ENCODE measurements at places on chromosomes 5 and 9. TPM values are rescaled to one million over a fixed set of nuclear protein-coding genes. Genes with fewer than 3 reads are reported as not detected.

DNA sequence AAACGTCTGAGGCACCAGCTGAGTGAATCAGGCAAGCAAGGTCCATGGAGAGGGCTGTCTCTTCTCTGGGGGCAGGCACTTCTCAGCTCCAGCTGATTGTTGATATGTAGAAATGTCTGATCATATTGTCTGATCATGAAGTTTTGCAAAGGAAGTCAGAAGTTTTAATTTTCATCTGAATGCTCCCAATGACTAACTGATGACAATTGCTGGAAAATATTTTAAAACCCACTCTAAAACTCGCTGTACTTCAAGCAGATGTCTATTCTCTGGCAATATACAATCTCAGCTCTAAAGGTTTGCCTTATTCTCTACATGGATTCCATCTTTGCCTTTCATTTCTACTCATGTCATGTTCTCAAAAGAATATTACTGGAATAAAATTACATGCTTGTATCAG lies 12.7 kb downstream of the PLK2 start:
- no peak for DNase-seq

DNA sequence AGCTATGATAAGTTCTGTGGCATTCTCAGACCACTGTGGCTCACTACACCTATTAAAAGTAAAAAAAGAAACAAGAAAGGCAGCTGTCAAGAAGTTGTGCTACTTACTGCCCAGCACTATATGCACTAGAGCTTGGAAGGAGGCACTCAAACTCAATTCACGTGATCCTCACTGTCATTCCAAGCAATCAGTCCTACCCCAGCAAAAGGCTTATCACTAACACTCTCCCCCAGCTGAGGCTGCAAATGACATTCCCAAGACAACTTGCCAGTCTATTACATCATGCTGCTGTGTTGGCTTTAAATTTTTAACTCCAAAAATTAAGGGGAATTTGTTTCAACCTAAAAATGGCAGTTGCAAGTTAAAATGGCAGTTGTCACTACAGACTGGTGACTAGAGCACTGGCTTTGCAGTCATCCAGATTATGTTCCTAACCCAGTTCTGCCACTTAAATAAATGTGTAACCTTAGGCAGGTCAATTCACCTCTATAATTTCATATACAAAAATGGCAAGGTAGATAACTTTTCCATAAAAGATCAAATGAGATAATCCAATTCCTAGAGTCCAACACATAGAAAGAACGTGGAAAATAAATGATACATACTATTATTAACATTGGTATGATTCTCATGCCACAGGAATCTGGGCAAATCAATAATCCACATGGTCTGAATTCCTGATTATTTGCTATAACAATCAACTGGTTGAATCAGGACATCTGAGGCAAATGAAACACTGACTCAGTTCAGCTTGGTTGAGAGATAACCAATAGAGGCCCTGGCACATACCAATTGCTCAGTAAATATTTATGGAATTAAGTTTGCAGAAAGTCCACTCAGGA lies 52.4 kb downstream of the FBXW11 start:
- no peak for DNase-seq

GRCh38 chr9:107188376-107188775 lies 94.7 kb upstream of the RAD23B start:
- DNase-seq, result no peak

DNA sequence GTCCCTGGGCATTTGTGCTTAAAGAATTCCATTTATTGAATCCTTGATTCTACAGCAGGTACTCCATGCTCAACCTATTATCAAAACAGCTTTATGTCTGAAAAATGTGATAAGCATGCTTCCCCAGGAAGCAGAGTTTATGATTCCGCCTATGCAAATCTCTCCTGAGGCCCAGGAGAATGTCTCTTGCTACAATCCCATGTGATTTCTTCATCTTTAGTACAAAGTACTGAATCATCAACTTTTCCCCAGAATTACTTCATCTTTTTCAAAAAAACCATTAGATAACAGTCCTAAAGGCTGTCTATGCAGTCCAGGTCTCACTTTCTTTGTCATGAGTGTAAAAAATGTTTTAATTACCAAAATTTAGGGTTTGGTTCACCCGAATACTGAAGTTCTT lies 130.2 kb upstream of the ADAMTSL1 start:
- no peak for DNase-seq

GRCh38 chr5:95590880-95591279 lies 29.0 kb upstream of the GPR150 start:
- no peak for DNase-seq

DNA sequence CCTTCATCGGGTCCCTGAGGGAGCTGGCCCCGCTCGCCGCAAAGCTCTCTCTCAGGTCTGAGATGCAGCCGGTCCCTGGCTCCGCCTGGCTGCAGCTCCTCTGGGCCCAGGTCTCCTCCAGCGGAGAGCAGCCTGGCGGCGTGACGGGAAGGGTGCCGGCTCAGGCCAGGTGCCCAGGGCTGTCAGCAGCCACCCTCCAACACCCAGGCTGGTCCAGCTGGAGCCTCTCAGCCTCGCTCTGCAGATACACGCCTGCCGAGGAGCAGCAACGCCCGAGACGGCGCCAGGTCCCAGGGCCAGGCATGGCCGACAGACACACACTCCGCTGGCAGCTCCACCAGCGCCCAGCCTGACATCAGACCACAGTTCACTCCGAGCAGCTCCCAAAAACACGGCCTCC lies 25.6 kb downstream of the FAM163B start:
- no peak for DNase-seq

Gene SLC36A2
- polyA plus RNA-seq, result not detected
